SW 1271 (cell line): ENCODE measurements at places on chromosomes 6 and 20.

GRCh38 chr6:5203546-5203945 is 57.2 kb downstream of the LYRM4 start:
- DNase-seq: no peak

GRCh38 chr6:31663961-31664789 is 622 bp downstream of the GPANK1 start:
- DNase-seq: no peak

- DNase-seq: no peak
Measured at GRCh38 chr20:62281161-62281933, 21.4 kb upstream of the ADRM1 start.

GRCh38 chr20:8642247-8642646 is 426.6 kb upstream of the PLCB4 start:
- DNase-seq: no peak

DNA sequence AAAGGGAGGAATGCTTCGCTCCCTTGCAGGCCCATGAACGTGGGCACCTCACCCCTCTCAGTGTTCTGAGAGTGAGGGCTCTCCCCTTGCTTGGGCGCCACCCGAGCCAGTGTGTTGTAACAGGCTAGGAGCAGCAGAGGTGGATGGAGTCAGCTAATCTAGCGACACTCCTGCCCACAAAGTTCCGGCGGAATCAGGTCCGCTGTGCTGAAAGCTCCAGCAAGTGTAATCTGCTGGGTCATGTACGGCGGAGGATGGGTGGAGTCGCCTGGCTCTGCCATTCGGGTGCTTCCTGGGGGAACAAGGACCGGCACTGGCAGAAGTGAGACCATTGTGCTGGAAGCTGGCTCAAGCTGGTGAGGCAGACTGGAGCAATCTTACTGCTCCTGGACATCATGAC is 1310.1 kb downstream of the EPHA7 start:
- DNase-seq: no peak

DNA sequence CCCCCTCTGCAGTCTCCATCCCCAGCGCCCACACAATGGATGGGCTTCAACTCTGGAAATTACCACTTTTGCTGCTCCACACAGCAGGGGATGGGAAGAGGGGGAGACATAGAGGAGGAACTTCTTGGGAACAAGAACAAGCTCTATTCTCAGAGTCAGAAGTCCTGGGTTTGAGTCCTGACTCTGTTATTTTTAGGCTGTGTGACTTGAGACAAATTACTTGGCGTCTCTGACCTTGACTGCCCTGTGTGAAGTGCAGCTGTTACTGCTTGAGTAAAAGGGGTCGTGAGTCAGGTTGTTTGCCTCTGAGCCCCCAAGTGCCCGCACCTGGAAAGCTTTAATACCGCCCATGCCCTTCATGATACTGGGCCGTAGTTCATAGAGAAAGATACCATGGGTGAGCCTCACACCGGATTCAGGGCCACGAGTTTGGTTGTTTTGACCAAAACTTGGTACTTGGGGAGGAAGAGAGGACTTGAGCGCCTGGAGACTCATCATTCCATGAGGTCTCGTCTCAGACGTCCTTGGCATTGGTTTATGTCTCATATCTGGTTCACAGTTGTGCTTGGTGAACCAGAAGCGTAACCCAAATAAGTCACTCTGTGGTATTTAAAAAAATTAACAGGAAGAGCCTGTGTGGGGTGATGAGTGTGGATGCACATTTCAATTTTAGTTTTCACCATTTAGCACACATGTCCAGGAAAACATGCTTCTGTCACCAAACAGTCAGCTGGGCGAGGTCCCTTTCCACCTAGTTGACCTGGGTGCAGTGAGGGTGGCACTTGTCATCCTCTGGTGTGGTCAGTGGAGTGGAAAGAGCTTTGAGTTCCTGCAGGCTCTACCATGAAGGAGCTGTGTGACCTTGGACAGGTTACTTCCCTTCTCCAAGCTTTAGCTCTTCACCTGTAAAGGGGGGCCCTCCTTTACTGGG is 75.6 kb downstream of the CDC5L start:
- no peak for DNase-seq

DNA sequence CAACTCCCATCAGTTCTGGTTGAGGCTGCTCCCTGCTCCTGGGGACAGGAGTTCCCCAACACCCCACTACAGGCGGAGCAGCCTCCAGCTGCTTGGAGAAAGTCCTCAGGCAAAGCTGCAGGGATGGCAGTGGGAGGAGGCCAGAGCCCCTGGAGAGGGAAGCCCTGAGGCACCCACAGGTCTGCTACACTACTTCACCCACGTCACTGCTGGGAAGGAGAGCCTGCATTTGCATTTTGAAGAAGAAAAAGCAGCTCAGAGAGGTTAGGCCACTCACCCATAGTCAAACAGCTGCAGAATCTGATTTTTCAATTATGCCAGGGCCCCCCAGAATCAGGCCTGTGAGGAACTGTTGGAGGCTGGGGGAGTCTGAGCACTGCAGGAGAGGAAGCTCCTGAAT is 17.2 kb downstream of the BFSP1 start:
- no peak for DNase-seq

GRCh38 chr6:79305020-79305419 is 70.5 kb upstream of the HMGN3 start:
- DNase-seq: no peak
